ENCODE measurements at places on chromosomes 12 and 14.

- DNase-seq: no peak
These were observed 60.9 kb downstream of the MAP1LC3B2 start for GRCh38 chr12:116620124-116620491.

- DNase-seq: no peak
These were observed 131.4 kb downstream of the DACT1 start for GRCh38 chr14:58769011-58769643.

DNA sequence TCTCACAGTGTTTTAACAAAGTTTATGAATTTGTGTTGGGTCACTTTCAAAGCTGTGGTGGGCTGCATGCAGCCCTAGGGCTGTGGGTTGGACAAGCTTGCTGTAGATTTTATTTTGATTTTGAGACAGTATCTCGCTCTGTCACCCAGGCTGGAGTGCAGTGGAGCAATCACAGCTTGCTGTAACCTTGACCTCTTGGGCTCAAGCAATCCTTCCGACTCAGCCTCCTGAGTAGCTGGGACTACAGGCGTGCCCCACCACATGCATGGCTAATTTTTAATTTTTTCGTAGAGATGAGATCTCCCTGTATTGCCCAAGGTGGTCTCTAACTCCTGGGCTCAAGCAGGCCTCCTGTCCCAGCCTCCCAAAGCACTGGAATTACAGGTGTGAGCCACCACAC lies 5.4 kb downstream of the MARK3 start:
- DNase-seq: no peak

- no peak for DNase-seq
These were observed 431.4 kb downstream of the SLC16A7 start for GRCh38 chr12:60027266-60027665.

- no peak for DNase-seq
These were observed 25.3 kb downstream of the HRK start for GRCh38 chr12:116855744-116856470.

- DNase-seq: peak; percentile 87
These were observed 15.9 kb downstream of the PACS2 start for GRCh38 chr14:105330491-105330895.

DNA sequence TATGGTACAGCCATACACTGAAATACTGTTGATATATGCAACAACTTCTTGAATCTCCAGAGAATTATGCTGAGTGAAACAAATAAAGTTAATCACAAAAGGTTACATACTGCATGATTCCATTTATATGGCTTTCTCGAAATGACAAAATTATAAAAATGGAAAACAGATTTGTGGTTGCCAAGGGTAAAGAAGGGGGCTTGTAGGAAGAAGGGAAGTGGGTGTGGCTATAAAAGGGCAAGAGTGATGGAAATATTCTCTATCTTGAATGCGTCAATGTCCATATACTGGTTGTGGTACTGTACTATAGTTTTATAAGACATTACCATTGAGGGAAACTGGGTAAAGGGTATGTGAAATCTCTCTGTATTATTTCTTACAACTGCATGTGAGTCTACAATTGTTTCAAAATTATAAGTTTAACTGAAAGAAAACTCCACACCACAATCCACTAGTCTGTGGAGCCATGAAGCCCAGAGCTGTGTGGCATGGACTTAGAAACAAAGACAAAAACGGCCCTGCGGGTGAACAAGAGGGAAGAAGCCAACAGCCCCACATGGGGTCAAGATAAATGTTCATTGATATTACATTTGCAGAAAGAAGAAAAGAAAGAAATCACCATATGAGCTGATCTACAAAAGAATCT lies 18.3 kb upstream of the TSPAN11 start:
- DNase-seq: no peak

Measured in AG20443 (cell line).